ENCODE measurements at places on chromosomes 5 and 9.

- DNase-seq = no peak
These were observed 203.3 kb upstream of the CDH9 start for GRCh38 chr5:27241564-27242257.

DNA sequence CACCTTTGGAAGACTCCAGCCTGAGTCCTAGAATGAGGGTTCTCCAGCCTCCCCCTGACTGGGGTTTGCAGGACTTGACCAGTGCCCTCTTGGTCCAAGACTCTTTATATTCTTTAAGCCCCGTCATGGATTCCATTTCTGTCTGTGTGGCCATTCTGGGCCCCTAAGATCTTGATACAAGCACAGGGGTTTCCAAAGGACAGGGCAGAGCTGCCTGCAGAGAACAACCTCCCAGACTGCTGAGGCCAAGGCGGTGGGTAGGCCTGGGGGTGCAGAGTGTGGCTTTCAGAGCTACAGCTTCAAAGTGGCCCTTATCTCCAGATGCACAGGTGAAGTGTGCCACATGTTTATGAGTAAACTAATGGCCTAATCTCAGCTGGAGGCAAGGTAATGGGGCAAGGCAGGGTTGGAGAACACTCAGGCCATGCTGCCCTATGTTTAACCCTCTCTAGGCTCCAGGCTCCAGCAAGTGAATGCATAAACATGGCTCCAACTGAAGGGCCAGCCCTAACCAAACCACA lies 32.1 kb downstream of the FOXI1 start:
- no peak for DNase-seq

DNA sequence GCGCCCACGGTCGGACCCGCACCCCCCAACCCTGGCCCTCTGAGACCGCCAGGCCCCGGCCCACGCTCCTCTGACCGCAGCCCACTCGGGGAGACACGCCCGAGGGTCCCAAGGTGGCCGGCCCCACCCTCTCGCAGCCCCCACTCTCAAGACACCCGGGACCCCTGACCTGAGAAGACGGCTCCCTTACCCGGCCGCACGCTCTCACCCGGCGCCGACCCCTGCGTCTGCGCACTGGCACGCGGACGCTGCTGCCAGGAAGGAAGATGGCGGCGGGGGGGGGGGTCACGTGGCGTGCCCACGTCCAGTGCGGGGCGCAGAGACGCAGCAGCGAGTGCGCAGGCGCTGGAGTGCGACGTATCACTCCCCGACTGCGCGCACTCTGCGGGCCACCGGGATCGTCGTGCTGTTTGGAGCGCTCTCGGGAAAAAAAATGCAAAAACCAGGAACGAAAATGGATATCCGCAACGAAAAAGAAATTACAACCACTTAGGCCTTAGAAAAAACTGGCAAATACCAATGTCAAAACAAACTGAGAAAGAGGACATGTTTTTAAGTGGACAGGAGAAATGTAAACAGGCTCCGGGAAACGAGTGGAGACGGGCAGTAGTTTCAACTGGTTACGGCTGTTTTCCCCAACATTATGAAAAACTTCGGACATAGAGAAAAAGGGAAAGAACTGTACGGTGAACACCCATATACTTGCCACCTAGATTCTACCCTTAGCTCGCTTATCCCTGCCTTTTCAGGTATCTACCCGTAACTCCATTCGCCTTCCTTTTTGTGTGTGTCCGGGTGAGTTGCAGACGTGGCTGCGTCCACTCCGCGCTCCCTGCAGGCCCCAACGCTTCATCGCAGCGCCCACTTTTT lies at the start of gene MRPL36:
TSS of gene MRPL36 (minus strand) at position 236 of the 870 bp plus-strand sequence. CDS start 902 bp downstream, outside the sequence.
- peak; percentile 94 for DNase-seq

DNA sequence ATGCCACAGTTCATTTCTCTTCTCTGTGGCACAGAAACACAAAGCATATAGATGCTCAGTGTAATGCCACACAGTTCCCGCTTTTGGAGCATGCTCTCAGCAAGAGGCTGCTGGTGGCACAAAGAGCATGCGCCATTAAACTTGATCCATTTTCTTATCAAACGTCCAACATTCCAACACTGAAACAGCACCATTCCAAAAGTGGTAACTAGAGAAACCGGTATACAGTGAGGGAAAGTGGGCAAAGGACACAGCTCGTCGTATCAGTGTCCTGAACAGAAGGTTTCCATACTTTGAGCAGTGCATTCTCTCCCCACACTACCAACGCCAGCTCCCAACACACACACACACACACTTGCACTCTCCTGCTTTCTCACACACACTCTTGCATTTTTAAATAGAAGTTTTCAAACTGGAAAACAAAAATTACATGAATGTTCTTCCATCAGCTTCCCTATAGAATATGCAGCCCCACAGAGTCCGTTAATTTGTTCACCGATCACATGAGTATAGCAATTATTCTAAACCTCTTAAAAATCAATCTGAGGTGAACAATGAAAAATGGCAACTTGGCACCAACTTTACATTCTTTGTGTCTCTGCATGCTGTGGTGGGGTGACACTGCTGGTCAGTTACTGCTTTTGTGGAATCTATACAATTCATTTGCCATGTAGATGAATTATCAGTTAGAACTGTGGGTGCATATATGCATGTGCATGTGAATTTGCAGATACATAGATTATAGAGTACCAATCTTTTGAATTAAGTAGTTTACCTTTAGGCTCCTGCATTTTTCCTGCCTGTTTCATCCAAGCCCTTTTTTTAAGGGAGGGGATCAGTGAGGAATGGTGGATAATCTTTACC lies 5.7 kb downstream of the NFIB start:
- DNase-seq = no peak

DNA sequence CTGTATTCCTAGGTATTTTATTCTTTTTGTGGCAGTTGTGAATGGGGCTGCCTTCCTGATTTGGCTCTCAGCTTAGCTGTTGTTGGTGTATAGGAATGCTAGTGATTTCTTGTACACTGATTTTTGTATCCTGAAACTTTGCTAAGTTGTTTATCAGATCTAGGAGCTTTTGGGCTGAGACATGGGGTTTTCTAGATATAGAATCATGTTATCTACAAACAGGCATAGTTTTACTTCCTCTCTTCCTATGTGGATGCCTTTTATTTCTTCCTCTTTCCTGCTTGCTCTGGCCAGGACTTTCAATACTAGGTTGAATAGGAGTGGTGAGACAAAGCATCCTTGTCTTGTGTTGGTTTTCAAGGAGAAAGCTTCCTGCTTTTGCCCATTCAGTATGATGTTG lies 129.9 kb downstream of the DMXL1 start:
- no peak for DNase-seq

- no peak for DNase-seq
These were observed 148.0 kb downstream of the RORB start for GRCh38 chr9:74645007-74645639.

- DNase-seq = no peak
These were observed 52.5 kb downstream of the ECPAS start for GRCh38 chr9:111431684-111432083.

- DNase-seq = no peak
These were observed 40.0 kb downstream of the EHMT1 start for GRCh38 chr9:137658781-137659180.

GRCh38 chr9:27347889-27348288 lies 50.9 kb upstream of the EQTN start:
- no peak for DNase-seq

GRCh38 chr5:96703384-96703920 lies 41.3 kb downstream of the CAST start:
- DNase-seq = peak; percentile 88

DNA sequence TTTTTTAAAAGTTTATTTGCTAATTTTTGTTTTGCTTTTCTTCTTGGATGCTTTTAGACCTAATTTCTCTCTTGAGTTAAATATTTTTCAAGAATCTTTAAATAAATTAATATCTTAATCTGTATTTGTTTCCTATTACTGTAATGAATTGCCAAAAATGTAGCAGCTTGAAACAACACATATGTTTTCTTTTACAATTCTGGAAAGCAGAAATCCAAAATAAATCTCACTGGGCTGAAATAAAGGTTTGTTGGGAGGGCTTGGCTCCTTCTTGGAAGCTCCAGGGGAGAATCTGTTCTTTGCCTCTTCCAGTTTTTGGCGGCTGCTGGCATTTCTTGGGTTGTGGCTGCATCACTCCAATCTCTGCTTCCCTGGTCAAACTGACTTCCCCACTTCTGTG lies 658.1 kb upstream of the ARRDC3 start:
- DNase-seq = no peak

GRCh38 chr9:114035221-114035844 lies 42.8 kb downstream of the AMBP start:
- no peak for DNase-seq

DNA sequence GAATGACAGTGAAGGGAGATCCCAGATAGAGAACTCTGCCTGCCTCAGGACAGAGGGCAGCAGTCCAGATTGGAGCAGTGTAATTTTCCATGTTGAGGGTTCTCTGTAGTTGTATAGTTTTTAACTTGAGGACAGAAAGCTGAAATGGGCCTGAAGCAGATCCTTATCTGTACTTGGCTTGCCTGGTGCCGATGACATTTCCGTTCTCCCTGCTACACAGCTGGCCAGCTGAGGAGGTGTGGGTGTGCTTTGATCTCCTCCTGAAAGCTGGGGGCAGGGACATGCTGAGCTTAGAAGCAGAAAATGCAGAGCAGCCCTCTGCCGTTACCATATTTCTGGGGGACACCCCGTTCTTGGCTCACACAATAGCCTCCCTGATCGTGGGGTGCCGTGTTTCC lies 10.5 kb downstream of the GLRX start:
- peak; percentile 66 for DNase-seq

DNA sequence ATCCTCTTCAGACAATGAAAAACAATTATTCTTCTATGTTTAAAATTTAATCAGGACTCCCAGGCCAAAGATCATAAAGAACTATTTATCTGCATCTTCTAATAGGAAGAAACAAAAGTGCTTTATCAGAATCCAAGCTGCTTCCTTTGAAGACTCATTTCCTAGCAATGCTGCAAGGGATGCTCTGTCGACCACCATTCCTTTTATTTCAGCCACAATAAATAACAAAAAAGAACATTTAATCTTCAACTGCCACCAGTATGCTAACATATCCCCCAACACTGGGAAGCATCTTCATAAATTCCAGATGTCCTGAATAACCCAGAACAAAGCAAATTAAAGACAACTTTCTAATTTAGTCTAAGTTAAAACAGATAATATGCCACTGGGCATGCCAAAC lies 68.7 kb downstream of the PKD2L2 start:
- DNase-seq = no peak

GRCh38 chr5:160315968-160316367 lies 3.6 kb upstream of the CCNJL start:
- DNase-seq = no peak

DNA sequence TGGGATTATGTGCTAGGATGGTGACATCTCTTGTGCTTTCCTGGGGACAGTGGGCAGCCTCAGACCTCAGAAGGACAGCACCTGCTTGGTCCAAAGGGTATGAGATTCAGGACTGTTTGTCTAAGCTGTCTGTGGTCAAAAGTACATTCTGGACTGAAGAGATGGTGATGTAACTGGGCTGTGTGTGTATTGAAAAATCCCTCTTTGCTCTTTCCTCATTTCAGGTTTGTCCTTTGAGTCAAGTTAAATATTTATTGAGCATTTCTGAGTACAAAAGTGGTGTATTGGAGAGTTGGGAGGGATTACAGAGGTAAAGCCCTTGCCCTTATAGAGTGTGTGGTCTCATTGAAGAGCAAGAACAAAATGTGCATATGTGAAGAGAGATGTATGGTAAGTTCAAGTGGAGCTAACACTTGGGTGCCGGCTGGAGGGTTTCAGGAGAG lies 46.7 kb downstream of the RCL1 start:
- no peak for DNase-seq
